Effector CD4-positive, alpha-beta T cell (primary cell): ENCODE measurements at places on chromosomes 12 and 14.

GRCh38 chr14:80718940-80719339, 222.6 kb downstream of the CEP128 start:
- no peak for DNase-seq

DNA sequence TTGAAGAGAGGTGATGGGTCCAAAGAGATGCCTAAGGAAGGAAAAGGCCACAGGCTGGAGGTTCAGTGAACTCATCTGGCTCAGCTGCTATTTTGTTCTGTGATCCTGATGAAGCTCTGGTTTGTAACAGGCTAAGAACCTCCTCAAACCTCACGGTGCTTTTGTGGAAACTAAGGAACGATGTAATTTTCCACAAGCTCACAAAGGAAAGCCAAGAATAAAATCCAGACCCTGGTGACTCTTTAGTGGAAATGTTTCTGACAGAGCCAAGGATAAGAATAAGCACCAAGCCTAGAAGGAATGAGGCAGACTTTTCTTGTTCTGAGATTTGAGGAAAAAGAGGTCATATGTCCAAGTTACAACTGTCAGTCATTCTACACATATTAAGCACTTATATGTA, 93.6 kb downstream of the SLC24A4 start:
- DNase-seq = no peak

- DNase-seq = no peak
These were observed 20.5 kb upstream of the TESC start for GRCh38 chr12:117119592-117120198.

DNA sequence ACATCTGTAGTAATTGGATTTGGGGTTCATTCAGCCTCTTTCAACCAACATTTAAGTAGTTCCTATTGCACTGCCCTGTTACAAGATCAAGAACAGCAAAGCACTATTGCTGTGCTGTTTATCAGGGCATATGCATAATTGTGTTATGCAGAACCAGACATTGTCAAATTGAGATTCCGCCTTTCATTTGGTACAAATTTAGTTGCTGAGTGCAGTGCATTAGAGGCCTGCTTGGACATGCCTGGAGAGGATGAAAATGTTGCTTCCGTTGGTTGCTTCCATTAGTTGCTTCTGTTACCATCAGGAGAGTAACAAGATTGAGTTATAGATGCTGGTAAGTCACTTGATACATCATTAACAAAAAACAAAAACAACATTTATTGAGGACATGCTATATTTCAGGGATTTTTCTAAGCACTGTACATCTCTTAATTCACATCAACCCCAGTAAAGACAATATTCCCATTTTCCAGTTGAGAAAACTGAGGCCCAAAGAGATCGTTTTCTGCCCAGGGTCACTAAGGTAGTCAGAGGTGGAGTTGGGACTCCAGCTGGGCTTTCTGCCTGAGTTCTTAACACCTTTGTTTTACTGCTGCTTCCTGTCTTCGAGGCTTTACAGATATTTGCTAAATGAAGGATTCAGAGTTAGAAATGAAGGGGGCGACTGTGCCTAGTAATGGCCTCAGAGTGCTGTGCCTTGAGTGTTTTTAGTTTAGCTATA, 79.3 kb downstream of the PPP2R5C start:
- no peak for DNase-seq

DNA sequence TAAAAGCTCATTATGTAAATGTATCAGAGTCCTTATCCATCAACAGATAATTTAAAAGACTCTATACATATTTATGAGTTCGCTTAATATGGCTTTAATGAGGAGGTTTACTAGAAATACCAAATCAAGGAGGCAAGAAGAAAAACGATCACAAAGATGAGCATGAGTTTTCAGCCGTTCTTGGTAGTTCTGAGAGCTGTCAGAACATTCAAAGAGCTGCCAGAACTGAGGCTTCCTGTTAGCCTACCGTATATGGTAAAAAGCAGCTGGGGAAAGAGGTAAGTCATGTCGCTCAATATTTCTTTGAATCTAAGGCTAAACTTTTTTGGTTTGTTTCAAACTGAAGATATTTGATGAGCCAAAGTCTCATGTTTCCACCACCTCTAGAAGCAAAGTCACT, 115.3 kb upstream of the PLXNC1 start:
- DNase-seq = no peak

GRCh38 chr14:100239211-100239839, 381 bp downstream of the YY1 start:
- DNase-seq = no peak

GRCh38 chr14:76007852-76008251, 22.3 kb downstream of the IFT43 start:
- no peak for DNase-seq

DNA sequence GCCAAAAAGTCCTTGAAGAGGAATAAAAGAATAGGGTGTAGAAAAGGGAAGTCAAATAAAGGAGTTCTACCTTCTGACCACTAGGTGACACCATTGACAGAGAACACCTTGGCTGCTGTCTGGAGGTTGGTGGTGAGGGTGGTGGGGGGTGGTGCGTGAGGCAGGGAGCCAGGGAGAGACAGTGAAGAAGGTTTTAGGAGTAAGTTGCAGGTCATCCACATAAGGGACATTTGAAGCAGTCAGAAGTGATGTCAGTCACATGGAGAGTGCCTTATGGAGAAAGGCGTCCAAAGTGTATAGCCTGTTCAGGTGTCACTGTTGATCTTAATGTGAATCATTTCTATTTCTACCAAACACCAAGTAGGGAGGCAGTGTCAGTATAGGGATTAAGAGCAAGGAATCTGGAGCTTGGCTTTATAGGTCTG, 279.3 kb upstream of the DDHD1 start:
- no peak for DNase-seq

GRCh38 chr12:17137396-17137795, 531.4 kb upstream of the LMO3 start:
- DNase-seq = no peak

DNA sequence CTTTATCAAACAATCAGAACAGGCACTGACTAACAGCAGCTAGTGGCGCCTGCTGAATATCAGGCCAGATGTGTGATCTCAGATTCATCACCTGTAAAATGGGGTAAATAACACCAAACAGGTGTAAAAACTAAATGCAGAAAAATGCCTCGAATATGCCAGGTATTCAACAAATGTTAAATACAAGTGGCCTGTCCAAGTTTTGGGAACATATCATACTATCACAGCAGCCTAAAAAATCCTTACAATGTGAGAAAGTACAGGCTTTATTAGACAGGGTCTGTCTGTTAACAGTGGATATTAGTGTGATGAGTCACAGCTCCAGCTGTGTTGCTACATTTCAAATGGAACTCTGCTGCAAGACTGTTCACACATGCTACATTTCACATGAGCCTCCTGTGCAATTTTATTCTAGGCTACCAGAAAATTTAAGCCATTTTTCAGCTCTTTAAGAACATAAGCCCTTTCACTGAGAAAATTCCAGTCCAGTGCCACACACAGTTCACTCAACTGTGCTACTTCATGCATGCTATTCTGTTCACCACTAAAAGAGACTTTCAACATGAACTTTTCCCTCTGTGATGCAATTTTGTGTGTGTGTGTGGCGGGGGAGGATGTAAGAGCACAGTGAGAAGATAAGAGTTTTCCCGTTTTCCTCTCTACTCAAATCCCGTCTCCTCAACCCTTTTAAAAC, 56.7 kb downstream of the MSRB3 start:
- no peak for DNase-seq

DNA sequence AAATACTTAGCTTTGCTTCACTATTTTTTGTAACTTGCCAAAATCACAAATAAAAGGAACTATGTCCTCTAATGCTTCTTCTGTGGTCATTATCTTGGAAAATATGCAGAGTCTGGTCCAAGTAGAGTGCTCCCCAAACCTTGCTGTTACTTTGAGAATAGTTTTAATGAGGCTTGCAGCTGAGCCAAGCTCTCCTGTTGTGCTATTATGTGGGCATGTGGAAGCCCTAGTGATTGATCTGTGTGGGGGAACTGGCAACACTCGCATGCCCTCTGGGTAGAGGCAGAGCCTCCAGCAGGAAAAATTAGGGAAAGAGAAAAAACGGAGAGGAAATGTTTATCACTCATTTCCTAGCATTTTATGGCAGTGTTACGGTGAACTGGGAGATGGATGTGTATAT, 473.1 kb downstream of the EGLN3 start:
- no peak for DNase-seq

DNA sequence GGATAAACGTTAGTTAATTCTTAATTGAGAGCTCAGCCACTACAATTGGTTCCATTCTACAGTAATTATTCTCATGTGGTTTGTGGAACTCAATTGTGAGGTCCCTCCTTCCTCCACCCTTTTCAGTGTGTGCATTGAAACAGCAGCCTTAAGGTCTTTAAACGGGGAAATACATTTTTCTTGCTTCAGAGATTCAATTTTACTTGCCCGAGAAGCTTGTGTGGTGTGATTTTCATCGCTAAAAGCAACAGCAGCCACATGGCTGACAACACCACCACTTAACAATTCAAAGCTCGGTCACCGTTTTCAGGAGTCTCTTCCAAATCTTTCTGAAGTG, 733 bp upstream of the PPFIBP1 start:
- no peak for DNase-seq

DNA sequence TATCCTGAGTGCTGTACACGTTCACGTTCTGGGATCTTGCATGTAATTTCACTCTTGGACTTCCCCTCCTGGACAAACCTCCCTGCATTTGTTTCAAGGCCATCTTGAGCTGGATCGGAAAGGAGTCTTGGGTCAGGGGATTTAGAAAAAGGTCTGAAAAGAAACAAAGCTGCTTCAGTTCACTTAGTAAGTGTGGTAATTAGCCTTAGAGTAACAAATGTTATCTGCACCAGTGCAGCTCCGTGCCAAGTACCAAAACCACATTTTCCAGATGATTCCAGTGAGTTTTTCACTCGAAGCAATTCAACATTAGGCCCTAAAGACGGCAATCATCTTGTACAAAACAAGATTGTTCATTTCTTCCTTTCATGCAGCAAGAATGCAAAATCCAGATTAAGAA, 39.4 kb upstream of the ATXN2 start:
- no peak for DNase-seq

DNA sequence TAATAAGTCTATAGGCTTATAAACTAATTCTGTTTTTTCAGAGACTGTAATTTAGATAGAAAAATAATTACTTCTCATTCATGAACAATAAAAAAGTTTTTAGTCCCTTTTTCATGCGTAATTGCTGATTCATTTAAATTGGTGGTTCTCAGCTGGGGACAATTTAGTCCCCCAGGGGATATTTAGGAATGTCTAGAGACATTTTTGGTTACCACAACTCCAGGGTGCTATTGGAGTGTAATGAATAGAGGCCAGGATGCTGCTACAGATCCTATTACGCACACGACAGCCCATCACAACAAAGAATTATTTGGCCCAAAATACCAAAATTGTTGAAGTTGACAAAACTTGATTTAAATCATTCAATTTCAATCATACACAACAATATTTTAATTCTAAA, 22.8 kb upstream of the VCPKMT start:
- DNase-seq = no peak

DNA sequence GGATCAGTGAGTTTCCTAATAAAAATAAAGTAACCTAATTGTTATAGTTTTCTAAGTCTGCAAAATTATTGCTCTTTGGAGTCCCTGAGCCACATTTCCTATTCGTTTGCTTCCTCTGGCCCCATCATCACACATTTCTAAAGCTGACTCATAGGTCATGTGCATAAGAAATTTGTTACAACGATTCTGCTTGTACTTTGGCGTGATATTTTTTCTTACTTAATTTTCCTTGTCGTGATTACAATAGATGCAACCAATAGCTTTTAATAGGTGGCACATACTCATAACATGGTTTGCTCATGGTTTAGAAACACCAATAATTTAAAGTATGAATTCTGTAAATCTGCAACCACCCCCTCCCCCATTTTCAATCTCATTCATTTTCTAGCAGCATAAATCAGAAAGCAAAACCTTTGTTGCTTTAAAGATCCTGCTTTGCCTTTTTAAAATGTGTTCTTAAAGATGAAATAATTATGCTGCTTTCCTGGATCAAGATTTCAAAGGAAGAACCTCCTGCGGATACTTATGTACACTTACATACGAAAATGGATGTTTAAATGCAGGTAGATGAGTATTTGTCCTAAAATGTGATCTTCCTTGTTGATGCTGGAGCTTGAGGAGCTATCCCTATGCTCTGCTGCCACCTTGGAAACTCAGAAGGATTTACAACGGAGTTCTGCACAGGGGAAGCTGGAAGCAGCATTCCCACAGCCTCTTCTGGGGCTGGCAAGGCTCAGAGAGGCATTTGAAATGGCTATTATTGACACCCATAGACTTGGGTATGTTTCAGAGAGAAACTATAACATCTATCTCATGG, 1.7 kb upstream of the FLRT2 start:
- no peak for DNase-seq

- peak; percentile 42 for DNase-seq
These were observed 55.2 kb downstream of the FOS start for GRCh38 chr14:75333606-75334548.

- no peak for DNase-seq
These were observed 5.6 kb upstream of the MYL6B start for GRCh38 chr12:56146492-56147460.

GRCh38 chr12:3717283-3717898, 35.5 kb downstream of the CRACR2A start:
- no peak for DNase-seq

DNA sequence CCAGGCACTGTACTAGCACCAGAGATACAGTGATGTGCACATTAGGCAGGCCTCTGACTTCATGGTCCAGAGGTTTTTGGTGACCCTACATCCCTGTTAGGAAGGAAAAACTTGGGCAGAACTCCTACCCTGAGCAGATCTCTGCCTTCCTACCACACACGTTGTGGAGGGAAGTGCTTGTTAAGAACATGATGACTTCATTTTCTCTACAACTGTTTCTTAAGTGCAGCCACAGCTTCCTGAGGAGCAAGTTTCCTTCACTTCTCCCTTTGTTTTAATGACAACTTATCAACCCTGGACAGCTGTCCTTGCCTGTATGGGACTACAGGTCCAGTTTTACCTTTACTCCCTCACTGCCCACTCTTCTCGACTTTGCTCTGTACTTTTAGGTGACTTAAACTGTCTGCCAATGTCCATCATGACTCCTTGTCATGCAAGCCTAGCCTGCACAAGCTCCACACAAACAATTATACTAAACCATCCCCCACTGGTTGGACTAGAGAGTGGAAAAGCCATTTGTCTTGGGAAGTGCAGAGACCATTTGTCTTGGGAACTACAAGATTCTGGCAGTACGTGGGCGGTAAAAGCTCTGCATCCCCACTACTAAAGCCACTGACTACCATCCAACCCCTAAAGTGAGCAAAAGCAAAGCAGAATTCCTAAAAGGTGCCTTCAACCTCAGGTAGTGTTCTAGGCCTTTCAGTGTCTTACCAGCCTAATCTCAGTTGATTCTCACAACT, 359.8 kb downstream of the EGLN3 start:
- DNase-seq = no peak

GRCh38 chr12:109735825-109736551, 22.4 kb downstream of the FAM222A start:
- DNase-seq = no peak

GRCh38 chr14:79890527-79890926, 320.8 kb downstream of the DIO2 start:
- DNase-seq = no peak
